ENCODE measurements at places on chromosomes 12 and 14.

DNA sequence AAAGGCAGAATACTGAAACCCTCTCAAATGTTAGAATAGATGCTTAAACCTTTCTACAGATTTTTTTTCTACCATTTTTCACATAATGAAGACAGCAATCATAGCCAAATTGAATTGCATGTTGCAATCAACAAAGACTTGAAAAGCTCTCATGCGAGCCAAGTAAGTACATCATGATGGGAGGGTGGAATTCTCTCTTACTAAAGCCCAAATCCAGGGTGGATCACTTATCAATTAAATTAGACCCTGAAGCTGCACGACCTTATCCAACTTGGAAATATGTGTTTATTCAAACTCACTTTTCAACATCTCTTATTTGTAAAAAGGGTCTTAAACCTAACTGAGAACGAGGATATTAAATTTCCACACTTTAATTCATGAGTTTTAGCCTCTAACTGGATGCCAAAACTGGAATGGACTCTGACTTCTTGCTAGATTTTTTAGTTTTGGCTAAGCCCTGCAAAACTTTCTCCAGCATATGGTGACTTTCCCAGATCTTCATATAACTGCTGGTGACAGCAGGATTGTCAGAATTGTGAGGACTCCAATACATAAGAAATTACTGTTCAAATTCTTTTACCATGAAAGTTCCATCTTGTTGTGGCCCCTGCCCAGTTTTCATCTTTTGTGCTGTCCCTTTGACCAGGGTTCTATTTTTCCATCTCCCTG lies 53.6 kb downstream of the HECTD4 start:
- DNase-seq, result no peak

DNA sequence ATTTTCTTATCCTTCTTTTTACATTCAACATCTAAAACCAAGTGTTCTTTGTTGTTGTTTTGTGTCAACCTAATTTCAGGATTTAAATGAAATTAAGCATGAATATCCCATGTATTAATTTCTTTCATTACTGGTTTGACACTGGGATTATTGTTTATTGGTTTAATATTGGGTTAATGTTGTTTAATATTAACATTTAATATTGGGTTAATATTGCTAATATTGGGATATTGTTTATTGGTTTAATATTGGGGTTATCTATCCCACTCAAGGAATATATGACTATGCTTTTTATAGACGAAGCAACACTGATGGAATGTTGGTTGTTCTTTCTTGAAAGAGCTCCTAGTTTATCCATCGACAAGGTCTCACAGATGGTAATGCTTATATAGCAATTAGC lies 45.9 kb downstream of the TMPRSS12 start:
- no peak for DNase-seq

- no peak for DNase-seq
Observed at GRCh38 chr14:99634443-99634842, 10.5 kb upstream of the HHIPL1 start.

DNA sequence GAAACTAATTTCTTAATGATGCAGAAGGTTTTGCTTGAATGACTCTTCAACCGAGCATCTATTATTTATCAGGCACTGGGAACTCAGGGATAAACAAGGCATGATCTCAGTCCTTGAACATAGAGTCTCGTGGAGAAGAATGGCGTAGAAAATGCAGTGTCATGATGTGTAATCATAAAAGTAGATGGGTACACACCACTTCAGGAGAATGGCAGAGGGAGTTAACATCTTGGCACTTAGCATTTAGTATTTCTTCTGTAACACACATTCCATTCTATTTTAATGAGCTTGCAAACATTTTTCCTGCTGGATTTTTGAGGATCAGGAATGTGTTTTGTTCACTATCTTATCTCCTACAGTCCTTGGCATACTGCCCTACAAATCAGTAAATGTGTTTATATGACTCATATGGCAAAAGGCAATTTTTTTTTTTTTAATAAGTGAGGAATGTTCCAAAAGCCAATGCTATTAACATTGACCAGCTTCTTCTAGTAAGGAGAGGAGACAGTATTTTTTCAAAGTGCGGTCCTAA lies 3.8 kb downstream of the TXNRD1 start:
- DNase-seq, result no peak

DNA sequence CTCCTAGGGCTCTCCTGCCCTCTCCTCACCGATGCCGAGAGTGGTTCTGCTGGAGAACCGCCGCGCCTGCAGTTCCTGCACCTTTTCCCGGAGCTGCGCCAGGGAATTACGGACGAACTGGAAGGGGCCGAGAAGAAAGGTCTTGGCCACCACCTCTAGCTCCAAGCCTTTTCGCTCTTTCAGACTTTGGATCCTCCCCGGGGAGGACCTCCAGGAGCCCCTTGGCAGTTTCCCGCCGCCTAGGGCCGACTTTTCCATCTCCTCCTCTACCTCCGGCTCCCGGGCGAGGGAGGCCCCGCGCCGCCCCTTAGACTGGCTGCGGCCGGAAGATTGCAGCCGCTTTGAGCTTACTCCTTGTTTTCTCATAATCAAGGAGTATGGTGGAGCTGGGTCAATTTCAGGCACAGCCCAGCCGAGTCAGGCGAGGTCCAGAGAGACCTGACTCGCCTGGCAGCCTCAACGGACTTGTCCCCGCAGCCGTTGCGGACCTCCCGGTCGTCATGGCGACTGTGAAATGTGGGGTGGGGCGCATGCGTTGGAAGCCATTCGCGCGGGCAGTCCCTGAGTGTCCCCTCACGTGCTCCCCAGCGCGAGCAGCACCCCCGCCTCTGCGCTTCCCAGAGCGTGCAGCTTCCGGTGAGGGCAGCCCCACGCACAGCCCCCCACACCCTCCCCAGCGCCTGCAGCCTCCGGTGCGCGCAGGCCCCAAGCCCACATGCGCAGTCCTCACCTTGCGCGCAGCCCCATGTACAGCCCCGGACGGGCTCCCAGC lies at the start of gene DPY19L2:
Gene DPY19L2 (minus strand): TSS at position 466 of the 772 bp plus-strand sequence. CDS start 100 bp downstream, at position 366.
- DNase-seq, result peak; percentile 66

DNA sequence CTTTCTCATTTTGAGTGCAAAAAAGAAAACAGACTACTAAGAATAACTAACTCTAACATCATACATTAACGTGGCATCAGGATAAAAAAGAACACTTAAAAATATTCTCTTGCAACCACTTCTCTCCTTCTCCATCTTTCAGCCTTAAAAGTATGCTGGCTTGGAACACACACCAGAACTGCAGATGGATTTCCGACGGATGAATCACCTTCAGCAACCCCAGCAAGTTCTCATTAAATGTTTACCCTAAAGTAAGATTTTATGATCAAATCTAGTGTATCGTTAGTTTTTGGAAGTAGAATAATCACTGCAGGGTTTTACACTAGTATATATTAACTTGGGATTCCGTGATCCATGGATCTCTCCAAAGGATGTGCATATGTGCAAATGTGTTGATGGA lies 1.2 kb downstream of the NEK9 start:
- DNase-seq, result no peak

DNA sequence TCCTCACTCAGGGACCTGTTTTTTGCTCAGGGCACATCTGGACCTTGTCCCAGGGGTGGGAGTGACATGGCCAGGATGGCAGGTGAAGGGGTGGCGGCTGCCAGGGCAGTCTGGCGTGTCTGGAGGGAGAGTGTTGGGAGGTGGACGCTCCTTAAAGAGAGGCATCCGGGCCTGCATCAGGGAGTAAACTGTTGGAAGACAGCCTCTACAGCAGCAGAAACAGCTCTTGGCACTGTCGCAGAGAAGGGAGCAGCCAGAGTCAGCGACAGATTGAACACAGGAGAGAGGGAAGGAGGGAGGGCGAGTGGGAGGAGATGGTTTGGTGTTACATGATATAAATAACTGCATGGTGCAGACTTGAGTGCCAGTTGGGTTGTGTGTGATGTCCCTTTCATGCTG lies 52.8 kb downstream of the IGF1 start:
- no peak for DNase-seq

DNA sequence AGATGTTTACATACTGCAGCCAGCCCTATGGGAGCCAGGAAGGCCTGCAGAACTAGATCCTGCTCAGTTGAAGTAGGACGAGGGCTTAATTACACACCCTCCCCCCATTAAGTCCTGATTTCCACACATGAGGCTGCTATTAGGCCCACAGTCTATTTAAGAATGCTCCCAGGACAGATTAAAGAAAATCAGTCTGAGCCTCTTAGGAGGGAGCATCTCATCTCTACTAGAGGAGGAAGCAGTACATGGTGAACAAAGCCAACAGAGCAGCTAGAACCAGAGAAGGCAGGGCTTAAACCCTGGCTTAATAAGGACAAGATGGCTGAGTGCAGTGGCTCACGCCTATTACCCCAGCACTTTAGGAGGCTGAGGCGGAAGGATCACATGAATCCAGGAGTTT lies 55.8 kb upstream of the ARHGAP5 start:
- no peak for DNase-seq

- no peak for DNase-seq
Observed at GRCh38 chr14:65261425-65261920, 151.1 kb upstream of the FUT8 start.

GRCh38 chr12:62841846-62842245 lies 93.1 kb downstream of the PPM1H start:
- no peak for DNase-seq

DNA sequence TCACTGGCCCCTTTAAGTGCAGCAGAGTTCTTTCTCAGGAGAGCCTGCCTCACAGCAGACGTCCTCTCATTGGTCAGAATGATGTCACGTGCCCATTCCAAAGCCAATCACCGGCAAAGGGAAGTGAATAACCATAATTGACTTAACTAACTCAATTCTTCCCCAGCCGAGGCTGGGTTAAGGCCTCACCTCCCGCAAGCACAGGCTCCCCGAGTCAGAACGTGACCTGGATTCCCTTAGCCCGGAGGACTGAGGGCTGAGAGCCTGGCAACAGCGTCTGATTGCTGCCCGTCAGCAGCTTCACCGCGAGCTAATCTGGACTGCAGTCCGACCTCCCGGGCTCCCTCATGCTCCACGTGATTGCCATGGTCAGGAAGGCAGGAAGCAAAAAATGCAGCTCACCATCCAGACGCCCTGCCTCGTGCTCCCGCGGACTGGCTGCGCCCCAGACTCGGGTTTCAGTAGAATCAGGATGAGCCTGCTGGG lies 92.1 kb upstream of the FZD10 start:
- DNase-seq, result no peak

DNA sequence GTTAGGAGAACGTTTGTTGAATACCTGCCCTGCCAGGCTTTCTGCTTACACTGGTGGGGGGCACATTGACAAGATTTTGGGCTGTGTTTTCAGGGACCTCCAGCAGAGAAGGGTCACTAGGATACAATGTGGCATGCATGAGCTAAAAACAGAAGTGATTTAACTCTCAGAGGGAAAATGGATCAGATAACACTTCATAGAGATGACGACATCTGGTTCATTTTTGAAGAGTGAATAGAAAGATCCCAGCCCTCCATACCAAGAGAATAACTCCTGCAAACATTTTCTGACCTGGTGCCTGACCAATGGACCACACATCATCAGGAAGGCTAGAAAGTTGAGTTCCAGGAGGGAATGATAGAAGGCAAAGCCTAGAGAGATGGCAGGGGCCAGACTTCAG lies 33.7 kb downstream of the CKB start:
- no peak for DNase-seq

GRCh38 chr12:88519802-88520435 lies 60.4 kb downstream of the KITLG start:
- DNase-seq, result no peak

DNA sequence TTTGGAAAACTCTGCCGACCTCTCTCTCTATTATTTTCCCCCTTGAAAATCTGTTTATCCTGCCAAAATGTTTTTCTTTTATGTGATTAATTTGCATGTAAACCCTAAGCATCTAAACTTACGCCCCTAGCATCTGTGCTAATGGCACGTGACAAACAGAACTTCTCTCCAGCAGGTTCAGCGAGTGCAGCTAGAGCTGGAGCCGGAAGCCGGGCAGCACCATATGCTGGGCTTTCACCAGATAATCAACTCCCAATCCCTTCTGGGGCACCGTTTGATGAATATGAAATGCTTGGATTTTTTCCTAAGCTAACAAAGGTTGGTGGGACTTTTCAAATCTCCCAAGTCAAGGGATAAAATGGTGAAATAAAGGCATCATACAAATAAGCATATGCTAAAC lies 667.5 kb upstream of the TMEM132C start:
- no peak for DNase-seq

DNA sequence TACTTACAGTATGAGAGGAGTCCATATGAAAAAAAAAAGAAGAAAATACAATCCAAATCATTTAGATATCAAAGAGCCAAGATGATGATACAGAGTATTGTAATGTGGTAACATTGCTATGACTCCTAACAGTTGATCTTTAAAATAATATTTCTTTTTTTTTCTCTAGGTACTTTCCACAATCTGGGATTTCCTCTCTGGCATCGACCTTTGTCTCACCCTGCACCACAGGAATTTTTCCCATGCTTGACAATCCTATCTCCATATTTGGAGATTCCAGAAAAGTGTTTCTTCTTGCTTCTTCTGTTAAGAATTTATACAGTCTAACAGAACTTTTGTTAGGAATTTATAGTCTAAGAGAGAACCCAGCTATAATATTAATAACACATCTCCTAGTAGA lies 184.4 kb downstream of the ITPR2 start:
- no peak for DNase-seq

DNA sequence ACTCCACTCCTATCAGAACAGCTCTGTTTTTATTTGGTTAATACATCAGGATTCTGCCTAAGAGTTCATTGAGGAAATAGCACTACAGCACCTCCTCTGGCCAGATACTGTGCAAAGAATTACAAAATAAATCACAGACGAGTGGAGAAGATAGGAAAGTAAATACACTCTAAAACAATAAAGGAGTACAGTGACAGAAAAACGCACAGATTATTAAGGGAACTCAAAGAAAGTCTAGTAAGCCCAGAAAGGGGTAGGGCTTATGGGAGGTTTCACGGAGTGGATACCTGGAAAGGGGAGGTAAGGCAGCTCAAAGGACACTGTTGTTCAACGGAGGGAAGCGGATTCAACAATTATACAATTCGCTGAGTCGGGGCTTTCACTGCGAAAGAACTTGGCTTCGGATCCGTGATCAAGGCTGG lies 5.5 kb downstream of the OR10AD1 start:
- peak; percentile 60 for DNase-seq

GRCh38 chr12:62720661-62721330 lies 214.2 kb downstream of the PPM1H start:
- no peak for DNase-seq

- no peak for DNase-seq
Observed at GRCh38 chr14:37232907-37233481, 35.3 kb downstream of the MIPOL1 start.

DNA sequence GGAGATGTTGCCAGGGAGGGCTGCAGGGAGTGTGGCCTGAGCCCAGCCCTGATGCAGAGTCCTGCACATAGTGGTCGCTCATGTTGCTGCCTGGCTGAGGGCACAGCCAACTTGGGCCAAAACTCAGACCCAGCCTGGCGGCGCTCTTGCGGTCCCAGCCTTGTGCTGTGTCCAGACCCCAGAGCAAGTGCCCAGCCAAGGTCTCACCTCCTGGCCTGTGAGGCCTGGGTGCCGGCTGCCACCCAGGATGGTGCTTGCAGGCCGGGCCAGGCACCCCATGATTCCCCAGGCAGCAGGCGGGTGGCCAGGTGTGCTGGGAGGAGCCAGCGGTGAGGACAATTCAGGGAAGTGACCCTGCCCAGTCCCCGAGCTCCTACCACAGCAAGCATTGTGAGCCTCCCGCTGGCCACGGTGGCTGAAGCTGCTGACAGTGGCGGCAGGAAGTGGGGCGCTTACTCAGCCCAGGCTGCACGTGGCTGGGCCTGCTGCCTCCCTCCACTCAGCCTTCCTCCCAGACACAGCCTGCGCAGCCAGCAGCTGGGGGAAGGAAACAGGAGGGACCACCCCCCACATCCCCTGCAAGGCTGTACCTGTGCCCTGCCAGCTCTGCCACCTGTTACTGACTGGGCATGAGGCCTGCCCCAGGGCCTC lies 17.7 kb upstream of the PGF start:
- no peak for DNase-seq

- DNase-seq, result no peak
Observed at GRCh38 chr12:66493819-66494218, 185.1 kb downstream of the GRIP1 start.

Measured in CD4-positive, alpha-beta T cell treated with Interleukin-17A for 1 hour (primary cell).